ENCODE measurements at places on chromosomes 16 and 17. TPM values are rescaled to one million over a fixed set of nuclear protein-coding genes. Genes with fewer than 3 reads are reported as not detected.

DNA sequence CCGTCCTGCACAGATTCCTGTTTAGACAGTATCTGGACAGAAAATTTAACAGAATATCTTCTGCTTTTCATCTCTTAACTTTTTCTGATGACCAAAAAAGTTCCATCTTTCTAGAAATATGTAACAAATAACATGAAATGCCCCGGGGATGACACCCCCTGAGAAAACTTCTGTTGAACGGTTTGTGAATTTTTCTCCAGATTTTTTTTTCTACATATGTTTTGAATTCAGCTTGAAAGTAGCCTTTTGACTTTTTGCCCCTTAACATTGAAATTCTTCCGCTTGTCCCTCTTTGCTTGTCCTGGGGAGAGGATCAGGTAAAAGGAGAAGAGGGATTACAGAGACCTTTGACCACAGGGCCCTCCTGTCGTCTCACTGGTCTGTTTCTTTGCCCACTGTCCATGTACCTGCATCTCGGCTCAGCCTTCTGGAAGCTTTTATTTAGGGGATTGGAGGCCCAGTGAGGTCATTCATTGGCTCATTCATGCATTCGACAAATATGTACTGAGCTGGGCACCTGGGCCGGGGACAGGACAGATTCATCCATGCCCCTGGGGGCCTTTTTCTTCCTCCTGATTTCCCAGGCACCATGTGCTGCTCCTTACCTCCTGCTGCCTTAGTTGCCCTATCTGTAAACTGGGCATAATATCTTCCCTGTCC is 19.6 kb upstream of the CPNE2 start:
- DNase-seq = no peak

DNA sequence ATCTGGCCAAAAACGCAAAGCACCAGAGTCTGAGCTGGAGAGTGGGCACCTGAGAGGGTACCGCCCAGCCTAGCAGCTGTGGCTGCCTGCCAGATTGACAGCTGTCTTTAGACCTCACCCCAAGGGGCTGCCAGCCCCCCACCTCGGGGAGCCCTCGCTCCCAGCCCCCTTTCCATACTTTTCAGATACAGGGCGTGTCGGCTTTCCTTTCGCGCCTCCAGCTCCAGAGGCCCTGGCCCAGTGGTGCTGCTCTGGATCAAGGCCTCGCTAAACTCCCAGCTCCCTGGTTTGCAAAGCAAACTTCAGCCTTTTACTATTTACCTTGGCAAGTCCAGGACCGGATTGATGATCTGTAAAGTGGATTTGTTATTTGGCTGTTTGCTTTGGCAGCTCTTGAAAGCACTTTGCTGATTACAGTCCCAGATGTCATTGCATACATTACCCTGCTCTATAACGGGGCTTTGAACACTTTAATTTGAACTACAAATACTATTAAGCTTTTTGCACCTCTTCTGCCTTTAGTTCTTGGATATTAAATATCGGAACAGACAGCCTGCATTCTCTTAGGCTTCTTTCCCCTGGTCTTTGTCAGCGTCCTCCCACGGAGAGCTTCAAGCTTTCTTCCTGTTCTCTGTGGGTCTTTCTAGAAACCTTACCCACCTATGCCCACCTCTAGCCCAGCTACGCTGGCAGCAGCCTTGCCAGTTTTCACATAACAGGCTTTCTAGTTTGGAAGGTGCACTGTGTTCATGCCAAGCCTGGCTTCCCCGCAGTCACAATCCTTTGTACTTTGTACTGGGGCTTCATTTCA is 63.6 kb upstream of the TBX2 start:
- DNase-seq = peak; percentile 29

DNA sequence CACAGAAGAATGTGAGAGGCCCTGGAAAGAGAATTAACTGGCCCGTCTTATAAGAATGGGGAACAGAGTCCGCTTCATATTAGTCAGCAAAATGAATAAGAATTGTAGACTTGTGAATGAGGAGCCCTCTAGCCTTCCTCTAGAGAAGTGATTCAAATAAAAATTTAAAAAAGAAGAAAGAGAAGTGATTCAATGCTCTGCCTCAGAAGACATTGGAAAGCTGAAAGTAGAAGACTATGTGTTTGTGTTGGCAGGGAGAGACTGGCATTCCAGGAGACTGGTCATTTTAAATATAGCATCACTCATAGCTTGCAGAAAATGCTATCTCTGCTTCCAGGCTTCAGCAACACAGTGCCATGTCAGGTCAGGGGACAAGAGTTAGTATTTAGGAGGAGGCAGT is 190.6 kb upstream of the HS3ST3A1 start:
- peak; percentile 15 for DNase-seq

DNA sequence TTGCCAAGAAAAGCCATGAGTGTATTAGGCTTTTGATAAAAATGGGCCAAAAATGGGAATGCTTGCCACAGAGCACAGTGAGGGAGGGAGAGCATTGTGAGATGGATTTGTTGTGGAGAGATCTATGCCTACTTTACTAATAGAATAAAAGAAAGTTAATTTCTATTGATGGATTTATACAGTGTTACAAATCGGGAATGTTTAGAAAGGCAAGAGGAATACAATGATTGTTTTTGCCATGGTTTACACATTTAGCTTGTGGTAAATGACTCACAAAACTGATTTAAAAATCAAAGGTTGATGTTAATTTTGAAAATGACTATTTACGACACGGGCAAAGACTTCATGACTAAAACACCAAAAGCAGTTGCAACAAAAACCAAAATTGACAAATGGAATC is 16.6 kb downstream of the CCL4 start:
- no peak for DNase-seq

CSH1 gene
- polyA plus RNA-seq = not detected

SLC5A2 gene
- polyA plus RNA-seq = 0.77 TPM

NPIPB13 gene
- 2.0 TPM for polyA plus RNA-seq
